ENCODE measurements at places on chromosomes 7 and 10.

- DNase-seq: no peak
Measured at GRCh38 chr10:7542189-7542914, 124.4 kb downstream of the ITIH5 start.

DNA sequence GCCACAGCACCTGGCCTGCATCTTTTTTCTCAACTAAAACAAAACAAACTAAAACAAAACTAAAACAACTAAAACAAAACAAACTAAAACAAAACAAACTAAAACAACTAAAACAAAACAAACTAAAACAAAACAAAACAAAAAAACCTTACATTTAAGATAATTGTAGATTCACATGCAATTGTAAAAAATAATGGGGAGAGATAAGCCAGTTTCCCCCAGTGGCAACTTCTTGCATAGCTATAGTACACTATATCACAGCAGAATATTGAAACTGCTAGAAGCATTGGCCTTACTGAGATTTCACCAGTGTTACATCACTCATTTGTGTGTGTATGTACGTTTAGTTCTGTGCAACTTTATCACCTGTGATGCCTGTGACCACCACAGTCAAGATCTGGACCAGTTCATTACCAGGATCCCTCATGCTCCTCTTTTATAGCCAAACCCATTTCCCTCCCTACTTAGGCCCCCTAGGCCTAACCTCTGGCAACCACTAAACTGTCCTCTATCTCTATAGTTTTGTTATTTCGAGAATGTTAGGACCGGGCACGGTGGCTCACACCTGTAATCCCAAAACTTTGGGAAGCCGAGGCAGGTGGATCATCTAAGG is 9.3 kb downstream of the FXYD4 start:
- no peak for DNase-seq

GRCh38 chr7:32588657-32589056 is 93.4 kb downstream of the AVL9 start:
- no peak for DNase-seq

DNA sequence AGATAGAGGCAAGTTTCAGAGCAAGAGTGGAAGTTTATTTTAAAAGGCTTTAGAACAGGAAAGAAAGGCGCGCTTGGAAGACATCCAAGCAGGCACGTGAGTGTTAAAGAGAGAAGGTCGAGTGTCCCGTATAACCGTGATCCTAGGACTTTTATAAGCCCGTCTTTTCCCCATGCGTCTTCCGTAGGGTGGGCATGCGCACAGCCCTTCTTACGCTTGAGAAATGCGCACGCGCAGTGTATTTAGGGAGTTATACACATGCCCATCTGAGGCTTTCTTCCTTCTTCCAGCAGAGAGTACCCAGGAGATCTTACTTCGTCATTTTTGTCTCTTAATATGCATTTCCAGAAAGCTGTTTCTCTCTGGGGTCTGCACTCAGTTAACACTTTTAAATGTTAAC is 52.4 kb downstream of the CALD1 start:
- no peak for DNase-seq

- no peak for DNase-seq
Measured at GRCh38 chr10:70595566-70596016, 7.0 kb downstream of the PRF1 start.

GRCh38 chr7:149791-150636 is 42.4 kb upstream of the FAM20C start:
- DNase-seq: no peak

DNA sequence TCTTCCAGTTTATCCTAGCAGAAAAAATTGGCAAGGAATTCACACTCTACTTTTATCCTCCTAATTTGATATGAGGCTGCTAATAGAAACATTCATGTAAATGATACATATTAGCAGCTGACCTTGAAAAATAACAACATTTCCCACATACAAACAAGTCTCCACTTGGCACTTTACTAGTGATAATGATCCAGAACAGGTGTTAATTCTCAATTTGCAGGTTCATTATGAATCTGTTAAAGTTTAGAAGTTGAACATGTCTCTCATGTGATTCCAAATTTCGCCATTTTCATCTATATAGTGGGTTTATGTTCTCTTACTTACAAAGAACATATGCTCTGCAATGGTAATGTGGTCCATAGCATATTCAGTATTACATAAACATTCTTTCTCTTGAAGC is 1396.8 kb upstream of the LRRTM3 start:
- no peak for DNase-seq

DNA sequence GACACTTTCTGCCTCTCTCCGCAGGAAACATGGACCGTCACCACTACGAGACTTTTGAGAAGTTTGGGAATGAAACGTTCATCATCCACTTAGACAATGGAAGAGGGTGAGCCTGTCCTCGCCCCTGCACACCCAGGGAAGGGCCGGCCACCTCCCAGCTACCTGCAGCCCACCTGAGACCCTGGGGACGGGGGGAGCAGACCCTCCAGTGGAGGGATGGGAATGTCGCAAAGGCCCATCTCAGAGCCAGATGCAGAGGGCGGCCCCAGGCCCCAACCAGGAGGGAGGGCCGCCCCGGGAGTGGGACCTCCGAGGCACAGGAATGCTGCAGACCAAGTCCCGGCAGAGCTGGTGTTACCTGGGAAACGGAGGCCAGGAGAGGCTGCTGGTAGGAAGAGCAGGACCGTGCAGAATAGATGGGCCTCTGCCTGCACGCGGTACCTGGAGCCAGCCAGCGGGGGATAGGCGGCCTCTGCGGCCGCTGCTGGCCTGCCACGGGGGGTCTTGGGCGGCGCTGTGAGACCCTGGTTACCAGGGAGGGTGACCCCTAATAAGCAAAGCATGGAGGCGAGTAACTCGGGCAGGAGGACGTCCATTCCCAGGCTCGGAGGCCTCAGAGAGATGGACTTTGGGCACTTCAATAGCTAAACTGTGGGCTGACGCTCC is 32.9 kb upstream of the FOXL3 start:
- DNase-seq: no peak

GRCh38 chr7:66687186-66687585 is 53.3 kb upstream of the RABGEF1 start:
- DNase-seq: no peak

DNA sequence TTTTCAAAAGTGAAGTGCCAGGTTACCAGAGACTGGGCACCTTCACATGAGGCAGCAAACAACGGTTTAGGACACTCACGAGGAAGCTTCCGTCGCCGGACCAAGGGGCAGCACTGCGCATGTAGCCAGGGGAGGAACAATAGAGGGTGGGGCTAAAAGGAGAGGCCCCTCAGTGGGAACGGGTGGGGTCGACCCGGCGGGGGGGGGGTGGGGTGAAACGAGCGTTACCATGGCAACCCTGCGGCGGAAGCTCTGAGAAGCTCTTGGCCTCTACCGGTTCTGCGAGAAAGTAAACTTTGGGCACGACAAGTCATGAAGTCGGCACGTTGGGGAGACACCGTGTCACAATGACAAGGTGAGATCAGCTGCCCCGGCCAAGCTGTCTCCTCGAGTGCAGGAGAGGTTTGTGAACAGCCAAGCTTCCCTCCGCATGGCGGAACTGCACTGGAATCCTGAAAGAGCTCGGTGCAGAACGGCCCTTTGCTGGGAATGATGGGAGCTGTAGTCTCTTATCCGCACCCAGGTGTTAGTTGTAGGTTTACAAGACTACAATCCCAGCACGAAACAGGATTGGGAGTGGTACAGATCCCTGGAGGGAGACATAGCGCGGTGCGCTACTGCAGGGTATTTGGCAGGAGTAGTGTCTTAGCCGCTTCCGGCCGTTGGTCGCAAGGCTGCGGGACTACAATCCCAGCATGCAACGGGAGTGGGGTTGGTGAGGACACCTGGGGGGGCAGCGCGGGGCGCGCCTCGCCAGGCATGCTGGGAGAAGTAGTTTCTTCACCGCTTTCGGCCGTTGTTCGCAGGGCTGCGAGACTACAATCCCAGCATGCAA is 72.8 kb upstream of the ZNF722 start:
- DNase-seq: no peak

GRCh38 chr10:36721871-36722270 is 403.5 kb upstream of the ANKRD30A start:
- DNase-seq: no peak

DNA sequence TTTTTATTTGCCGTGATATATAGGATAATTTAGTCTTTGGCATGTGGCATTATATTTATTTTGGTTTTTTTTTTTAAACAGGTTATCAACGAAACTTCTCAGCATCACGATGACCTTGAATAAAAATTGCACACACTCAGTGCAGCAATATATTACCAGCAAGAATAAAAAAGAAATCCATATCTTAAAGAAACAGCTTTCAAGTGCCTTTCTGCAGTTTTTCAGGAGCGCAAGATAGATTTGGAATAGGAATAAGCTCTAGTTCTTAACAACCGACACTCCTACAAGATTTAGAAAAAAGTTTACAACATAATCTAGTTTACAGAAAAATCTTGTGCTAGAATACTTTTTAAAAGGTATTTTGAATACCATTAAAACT is 9.1 kb downstream of the VIM start:
- DNase-seq: no peak

GRCh38 chr10:48523820-48524758 is 80.8 kb downstream of the ARHGAP22 start:
- DNase-seq: no peak

DNA sequence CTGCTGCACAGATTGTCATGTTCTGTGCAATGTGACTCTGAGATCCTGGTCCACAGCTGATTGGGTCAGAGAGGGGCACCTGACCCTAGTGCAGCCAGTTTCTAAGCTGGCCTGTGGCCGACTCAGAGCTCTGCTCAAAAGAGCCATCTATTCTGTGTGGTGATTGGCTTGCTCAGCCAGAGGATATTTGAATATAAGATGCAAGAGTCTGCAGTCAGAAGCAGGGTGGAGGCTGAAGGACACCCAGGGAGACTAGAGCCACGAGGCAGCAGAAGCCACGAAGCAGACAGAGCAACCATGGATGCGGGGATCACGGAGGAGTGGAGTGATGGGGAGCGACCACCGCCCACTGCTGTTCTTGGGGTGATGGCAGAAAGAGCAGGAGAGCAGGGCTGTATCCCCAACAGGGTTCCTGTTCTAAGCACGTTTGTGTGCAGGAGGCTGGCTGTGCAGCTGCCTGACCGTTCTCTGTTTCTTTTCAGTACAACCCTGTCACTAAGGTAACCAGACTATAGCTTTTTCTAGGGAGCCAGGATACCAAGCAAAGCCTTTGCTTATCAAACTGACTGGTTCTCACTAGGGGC is 19.5 kb upstream of the RHEB start:
- no peak for DNase-seq

DNA sequence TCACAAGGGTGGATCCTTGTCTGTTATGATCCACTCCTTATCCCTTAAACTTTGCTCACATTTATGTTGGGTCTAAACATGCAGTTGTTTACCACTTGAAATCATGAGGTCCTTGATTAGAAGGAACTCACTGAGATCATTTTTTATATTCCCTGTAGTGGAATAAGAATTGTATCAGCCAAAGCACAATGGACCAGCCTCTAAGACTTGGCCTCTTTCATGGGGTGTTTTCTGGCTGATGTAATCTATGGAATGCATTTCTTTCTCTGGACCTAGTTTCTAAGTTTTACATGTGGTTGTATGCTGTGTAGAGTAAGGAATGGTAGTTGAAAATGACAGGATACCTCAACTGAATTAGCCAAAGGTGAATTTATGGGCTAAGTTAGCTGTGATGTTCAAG is 376.6 kb downstream of the SORCS3 start:
- no peak for DNase-seq

GRCh38 chr7:141737118-141737835 is 881 bp upstream of the SSBP1 start:
- no peak for DNase-seq

DNA sequence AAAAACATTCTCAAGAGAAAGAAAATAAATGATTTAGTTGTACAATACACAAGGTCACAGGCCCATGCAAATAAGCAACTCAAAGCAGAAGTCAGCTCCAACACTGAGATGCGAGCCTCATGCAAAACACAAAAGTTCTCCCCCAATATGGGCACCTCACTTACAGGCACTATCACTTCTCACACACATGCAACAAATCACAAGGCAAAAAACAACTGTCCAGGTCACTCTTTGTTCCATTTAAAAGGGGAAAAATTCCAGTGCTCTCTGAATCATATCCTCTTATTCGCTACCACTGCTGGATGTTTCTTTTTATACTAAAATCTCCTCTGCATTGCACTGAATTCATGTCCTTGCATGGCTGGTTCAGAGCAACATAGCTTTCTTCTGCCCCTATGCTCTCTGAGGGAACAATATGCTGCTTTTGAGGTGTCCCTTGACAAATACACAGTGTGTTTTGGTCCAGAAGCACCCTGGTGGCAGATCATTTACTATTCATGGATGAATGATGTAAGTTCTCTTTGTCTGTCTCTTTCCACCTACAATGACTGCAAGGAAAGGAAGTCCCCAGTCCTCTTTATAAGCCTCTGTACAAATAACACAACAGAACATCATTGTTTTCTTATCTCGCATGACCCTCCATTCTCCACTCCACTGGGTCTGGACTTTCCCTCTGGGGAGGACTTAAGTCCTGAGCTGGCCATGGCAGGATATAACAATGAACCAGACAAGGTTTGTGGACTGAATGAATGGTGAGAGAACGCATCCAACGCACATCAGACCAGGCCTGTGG is 85.4 kb upstream of the GSDME start:
- DNase-seq: no peak

DNA sequence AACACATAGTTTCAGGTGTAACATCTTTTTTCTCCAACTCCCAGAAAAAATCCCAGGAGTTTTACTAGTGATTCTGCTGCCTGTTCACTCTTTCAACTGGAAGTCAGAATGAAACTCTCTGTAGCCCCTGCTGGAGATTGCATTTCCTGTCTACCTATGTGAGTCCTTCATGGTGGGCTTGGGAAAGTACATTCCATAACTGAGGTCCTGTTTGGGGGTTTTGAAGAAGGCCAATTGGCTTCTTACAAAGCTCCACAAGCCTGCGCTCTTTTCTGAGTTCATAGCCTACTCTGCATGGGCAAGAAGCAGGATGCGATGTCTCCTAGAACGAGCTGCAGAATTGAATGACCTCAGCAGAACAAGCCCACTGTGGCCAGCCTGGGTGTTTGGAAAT is 86.7 kb downstream of the LYZL2 start:
- no peak for DNase-seq

DNA sequence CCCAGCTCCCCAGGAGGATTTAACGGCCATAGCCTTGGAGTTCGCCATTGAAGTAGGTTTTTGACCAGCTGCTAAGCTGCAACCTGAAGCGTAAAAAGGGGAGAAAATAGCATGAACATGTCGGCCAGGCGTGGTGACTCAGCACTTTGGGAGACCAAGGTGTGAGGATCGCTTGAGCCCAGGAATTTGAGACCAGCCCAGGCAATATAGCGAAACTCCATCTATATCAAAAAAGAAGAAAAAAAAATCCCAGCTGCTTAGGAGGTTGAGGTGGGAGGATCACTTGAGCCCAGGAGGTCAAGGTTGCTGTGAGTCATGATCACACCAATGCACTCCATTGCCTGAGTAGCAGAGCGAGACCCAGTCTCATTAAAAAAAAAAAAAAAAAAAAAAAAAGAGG is 32.2 kb upstream of the MCU start:
- DNase-seq: no peak

GRCh38 chr7:6652446-6653011 is 15.4 kb downstream of the ZNF316 start:
- no peak for DNase-seq

- no peak for DNase-seq
Measured at GRCh38 chr10:21173802-21174714, 276.9 kb upstream of the NEBL start.

All from urinary bladder (tissue), 4 donors.